ENCODE measurements at places on chromosomes 12 and 14.

DNA sequence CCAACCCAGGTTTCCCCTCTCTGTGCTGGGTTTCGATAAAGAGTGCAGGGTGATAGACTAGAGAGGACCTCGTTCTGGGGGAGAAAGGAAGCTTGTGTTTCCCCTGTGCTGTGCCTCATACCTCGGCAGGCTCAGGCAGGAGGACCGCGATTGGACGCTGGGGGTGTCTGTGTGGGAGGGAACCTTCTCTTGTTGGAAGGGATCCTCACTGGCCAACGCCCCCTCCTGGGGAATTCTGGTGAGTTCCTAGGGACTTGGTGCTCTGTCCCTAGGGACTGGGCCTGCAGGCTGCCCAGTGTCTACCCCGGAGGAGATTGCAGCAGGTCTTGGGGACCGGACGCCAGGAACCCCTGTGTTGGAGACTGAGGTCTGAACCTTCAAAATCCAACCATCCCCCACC is 157.4 kb upstream of the PRMT8 start:
- DNase-seq, result no peak

GRCh38 chr12:79688376-79689060 is 2.2 kb downstream of the PAWR start:
- DNase-seq, result peak; percentile 8

- peak; percentile 19 for DNase-seq
Measured at GRCh38 chr14:106556665-106557289, 1030.4 kb downstream of the TMEM121 start.

GRCh38 chr12:13044002-13044905 is at the start of gene FAM234B:
Gene FAM234B, plus strand, starts transcription at chr12:13044381. Its CDS starts 23 bp downstream, at chr12:13044404.
- DNase-seq, result peak; percentile 81

GRCh38 chr12:131102991-131103668 is 149.4 kb downstream of the ADGRD1 start:
- no peak for DNase-seq

GRCh38 chr12:13282861-13283260 is 86.3 kb downstream of the EMP1 start:
- no peak for DNase-seq

DNA sequence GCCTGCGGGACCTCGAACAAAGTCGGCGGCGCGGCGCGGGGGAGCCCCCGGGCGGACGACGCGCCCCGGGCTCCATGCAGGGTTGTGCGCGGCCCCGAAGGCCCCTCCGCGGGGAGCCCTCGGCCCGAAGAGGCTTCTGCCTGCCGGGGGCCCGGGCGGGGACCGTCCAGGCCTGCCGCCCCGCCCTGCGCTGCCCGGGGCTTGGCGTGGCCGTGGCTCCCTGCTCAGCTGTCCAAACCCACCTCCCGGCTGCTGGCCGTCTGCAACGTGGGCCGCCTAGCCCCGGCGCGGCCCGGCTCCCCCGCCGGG is 670 bp downstream of the DYRK2 start:
- no peak for DNase-seq

GRCh38 chr12:130818272-130818634 is 20.8 kb downstream of the STX2 start:
- no peak for DNase-seq

DNA sequence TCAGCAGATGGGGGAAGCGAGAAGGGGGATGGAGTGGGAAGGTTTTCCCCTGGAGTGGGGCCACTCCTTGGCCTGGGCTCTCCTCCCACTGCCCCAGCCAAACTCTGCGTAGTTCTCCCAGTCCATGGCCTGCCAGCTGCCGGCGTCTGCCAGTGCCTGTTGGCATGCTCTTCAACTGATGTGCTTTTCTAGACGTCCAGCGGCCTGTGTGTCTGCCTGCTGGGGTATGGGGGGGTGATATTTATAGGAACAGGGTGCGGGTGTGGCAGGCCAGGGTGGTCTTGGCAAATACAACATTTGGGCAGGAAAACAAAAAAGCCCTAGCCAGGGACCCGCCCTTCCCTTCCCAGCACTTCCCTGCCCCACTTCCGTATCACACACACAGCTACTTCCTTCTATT is 786.3 kb upstream of the NOVA1 start:
- no peak for DNase-seq

DNA sequence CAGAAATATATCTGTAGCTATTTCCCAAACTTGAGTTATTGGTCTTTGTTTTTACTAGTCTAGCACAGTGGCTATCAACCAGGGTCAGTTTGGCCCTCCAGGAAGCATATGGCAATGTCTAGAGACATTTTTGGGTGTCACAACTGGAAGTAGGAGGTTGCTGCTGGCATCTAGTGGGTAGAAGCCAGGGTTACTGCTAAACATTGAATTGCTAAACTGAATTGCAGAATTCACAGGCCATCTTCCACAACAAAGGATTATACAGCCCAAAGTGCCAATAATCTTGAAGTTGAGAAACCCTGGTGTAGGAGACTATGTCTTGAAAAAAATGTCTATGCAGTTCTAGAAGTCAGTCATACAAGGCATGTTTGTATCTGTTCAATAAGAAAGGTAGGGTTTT is 27.7 kb downstream of the ARHGAP5 start:
- no peak for DNase-seq

- DNase-seq, result no peak
Measured at GRCh38 chr12:69821456-69822159, 3.4 kb upstream of the MYRFL start.

- no peak for DNase-seq
Measured at GRCh38 chr14:69468949-69469348, 15.6 kb upstream of the PLEKHD1 start.

DNA sequence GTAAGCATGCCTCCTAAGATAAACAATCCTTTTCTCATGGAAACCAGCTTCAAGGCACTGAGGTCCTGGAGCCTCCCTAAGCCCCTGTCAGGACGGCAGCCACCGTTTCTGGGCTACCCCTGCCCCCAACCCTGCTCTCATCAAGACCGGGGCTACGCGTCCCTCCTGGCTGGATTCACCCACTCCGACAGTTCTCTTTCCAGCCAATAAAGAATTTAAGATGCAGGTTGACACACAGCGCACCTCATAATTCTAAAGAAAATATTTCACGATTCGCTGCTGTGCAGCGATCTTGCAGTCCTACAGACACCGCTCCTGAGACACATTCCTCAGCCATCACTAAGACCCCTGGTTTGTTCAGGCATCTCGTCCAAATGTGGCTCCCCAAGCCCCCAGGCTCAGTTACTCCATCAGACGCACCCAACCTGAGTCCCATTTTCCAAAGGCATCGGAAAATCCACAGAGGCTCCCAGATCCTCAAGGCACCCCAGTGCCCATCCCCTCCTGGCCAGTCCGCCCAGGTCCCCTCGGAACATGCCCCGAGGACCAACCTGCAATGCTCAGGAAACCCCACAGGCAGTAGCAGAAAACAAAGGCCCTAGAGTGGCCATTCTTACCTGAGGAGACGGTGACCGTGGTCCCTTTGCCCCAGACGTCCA is 336.3 kb downstream of the TMEM121 start:
- DNase-seq, result no peak

- no peak for DNase-seq
Measured at GRCh38 chr14:75350505-75351060, 72.0 kb downstream of the FOS start.

GRCh38 chr12:109892748-109893147 is 7.3 kb upstream of the TCHP start:
- no peak for DNase-seq

DNA sequence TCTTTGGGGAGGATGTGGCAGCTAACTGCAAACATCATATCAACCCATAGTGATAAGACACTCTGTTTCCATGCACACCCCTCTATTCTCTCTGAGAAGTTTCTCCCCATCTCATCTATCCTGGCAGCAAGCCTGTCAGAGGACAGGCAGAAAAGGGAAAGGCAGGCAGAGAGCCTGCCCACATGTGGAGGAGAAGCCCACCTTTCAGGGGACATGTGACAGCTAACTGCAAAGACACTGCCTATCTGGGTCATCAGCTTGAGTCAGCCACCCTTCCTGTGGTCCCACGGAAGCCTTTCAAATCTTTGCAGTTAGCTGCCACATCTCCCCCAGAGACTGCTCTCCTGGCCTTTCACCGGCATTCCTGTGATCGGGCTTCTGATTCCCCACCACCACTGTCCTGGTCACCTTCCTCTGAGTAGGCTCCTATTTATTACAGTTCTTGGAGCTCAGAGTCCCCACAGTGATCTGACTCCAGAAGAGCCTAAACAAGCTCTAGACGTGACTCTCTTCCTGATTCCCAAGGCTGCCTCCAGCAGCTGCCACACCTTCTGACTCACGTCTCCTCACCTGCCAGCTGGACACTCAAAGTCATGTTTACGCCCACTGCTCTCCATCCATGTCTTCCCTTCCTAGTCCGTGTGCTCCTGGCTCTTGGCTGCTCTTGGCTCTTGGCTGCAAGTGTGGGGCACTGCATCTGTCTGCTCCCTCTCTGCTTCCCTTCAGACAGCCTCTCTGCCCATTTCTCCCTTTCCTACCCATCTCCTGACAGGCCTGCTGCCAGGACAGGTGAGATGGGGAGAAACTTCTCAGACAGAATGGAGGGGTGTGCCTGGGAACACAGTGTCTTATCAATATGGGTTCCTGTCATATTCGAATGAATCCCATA is 7.5 kb upstream of the KRT1 start:
- no peak for DNase-seq

All from cerebellar cortex (tissue), 1 donor.